ENCODE measurements at places on chromosomes 11 and 22.

DNA sequence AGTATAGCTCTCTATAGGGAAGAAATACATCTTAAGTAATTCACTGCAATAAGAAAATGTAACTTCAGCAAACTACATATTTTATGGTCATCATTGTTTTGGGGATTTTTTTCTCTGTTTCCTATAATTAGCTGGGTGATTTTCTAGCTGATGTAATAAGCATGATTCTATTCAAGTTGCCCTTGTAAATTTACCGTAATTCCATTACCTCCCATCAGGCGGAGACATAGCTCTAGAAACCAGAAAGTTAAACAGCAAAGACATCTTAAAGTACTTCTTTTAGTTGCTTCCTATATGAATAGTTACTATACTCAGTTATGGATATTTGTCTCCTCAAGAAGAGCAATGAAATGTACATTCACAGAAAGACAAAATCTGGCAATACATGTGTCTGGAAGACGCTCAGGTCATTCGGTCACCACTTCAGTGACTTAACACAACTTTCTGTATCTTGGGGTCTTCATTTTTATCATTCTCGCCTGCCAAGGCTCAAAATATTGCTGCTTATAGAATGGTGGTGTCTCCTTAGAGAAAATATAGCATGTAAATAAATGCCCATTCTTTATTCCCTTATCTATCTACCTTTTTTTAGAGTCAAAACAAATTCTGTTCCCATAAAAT, 239.9 kb upstream of the ZC3H12C start:
- DNase-seq, result peak; percentile 16

- no peak for DNase-seq
These were observed 11.1 kb upstream of the FXYD6 start for GRCh38 chr11:117887431-117888138.

DNA sequence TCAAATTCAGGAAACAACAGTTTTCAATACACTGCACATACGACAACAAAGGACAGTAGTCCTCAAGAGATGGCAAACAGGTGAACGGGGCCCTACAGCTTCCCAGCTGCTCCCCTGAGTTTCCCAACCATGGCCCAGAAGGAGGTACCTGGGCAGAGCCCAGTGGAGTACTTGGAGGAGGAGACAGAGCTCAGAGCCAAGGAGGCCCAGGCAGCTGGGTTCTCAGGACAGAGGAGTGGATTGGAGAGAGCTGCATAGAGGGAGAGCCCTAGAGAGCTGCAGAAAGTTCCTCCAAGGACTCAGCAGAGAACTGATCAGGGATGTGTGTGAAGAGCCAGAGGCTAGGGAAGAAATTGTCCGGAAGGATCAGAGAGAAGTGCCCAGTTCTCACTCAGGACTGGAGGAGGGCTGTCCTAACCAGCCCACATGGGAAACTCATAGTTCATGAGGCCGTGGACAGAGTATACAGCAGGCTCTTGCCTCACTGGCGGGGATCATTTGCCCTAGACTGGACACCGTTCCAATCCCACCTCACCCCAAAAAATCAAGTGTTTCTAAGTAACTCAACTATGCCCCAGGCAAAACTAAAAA, 7.6 kb upstream of the ASCL2 start:
- no peak for DNase-seq

DNA sequence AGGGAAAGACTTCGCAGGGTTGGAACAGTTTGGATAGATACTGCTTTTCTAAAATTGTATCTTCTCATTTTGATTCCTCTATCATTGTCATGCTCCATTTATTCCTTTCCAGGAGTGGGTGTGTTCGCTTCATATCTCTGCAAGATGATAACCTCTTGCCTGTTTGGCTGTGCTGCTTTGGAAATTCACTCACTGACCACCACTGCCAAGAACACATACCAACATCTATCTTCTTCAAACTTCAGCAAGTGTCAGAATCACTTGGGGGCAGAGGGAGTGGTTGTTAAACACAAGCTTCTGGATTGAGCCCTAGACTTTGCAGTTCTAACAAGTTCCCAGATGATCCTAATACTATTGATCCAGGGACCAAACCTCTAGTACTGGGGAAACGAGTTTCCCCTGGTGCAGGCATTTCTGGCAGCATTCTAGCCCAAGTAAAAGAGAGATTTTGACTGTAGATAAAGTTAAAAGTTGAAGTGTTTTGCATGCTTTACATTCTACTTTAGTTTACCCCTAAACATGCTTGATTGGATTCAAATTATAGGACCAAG, 11.5 kb upstream of the DKK3 start:
- DNase-seq, result no peak

Measured in NCI-H1105 (cell line).